NCI-H524 treated with DMSO at 0.1 percent for 48 hours (cell line): ENCODE measurements at places on chromosomes 16 and 17.

DNA sequence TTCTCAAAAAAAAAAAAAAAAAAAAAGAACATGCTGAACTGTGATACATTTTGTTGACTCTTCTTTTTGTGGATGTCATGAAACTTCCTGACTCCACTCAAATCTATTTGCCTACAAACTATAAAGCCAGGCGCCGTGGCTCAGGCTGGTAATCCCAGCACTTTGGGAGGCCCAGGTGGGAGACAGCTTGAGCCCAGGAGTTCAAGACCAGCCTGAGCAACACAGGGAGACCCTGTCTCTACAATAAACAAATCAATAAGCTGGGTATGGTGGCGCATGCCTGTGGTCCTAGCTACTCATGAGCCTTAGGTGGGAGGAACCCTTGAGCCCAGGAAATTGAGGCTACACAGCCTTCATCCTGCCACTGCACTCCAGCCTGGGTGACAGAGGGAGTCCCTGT is 1.5 kb upstream of the NT5C start:
- DNase-seq: no peak

GRCh38 chr17:39225959-39226683 is 376 bp upstream of the STAC2 start:
- DNase-seq: peak; percentile 49

DNA sequence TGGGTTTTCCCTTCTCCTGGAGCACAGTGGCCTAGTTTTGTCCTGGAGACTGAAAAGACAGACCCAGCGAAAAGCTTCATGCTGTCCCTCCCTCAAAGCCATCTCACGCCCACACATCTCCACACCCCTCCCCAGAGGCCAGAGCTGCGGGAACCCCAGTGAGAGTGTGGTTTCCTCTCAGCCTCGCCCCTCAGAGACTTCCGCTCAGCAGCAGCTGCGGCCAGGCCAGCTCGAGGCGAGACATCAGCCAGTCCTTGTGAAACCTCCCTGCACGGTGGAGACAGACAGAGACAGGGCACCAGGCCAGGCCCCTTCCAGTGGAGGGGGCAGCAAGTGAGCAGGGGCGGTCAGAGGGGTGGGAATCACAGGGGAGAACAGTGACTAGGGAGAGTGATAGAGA is 77.0 kb upstream of the TNRC6C start:
- no peak for DNase-seq

DNA sequence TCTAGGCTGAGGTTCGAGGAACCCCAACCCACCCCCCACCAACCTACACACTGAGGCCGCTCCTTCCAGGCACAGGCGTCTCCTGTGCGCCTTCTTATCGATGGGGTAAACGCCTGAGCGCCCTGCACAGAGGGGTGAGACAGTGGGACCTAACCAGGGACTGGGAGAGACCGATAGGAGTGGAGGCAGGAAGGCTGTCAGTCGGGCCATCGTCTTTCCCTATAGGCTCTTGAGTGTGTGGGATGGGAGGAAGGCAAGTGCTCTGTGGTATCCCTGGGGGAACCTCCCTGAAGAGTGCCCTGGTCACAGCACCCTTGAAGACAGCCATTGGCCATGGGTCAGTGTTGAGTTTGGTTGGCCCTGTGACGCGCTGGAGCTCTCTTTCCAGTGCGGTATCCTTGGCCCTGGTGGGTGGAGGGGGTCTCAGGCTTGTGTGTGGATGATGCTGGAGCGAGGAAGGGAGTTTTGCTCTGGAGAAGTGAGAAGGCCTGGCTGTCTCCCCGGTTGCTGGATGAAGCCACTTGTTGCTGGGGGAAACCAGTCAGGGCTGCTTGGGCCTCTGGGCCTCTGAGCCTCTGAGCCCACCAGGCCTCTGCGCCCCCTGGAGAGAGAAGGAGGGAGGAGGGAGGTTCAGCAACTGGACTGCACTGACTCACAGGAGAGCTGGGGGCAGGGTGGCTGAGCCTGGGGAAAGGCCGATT is 1.7 kb downstream of the GPRC5C start:
- no peak for DNase-seq

DNA sequence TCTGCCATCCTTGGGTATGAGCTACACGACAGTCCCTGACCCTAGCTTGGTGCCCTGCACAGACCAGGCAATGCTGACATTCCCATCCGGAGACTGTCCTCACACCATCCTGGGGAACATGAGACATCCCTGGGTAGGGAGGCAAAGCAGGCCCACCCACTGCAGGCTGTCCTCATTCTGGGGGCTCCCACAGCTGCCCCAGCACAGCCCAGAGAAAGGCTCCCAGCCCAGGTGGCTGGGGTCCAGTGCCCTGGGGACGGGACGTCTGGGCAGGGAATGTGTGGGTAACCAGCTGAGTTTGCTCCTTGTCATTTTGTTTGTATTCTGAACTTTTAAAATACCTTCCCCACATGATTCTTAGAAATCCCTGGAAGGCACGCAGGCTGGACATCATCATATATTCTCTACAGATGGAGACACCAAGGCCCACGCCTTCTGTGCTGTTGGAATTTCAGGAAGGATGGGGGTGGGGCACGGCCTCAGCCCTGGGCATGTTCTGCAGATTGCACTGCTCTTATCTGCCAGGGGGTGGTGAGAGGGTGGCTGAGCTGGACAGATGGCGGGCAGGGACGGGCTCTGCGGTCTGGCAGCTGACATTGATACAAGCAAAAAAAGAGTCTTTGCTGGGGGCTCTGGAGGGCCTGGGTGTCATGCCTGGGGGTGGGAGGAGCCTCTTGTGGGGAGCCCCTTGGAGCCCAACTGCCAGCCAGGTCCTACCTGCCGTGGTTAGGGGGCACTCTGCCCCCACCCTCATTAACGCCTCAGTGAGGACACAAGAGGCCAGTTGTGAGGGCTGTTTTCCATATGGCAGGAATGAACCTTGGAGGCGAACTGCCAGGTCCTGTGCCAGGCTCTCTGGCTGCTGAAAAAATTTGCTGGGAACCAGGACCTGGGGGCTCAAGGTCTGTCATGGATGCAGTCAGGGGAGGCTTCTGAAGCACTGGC is 28.4 kb downstream of the LRRC75A start:
- peak; percentile 77 for DNase-seq

- peak; percentile 21 for DNase-seq
Measured at GRCh38 chr17:79970576-79971068, 65.0 kb downstream of the TBC1D16 start.

- no peak for DNase-seq
Measured at GRCh38 chr16:17541324-17541723, 70.6 kb upstream of the XYLT1 start.

DNA sequence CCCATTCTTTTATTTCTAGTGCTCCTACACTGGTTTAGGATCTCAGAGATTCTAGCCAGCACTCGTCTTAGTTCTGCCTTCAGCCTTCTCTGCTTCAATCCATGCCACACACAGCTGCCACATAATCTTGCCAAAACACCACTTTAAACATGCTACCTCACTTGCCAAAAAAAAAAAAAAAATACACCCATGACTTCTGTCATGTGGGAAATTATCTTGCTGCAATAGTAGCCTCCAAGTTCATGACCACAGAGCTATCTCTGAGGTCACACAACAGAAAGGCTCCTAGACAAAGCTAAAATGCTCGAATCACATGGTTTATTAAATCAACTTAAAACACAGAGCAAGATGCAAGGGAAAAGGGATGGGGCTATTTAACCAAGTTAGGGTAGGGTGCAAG is 18.1 kb downstream of the FZD2 start:
- DNase-seq: no peak

GRCh38 chr17:70332356-70333210 is 163.3 kb downstream of the KCNJ2 start:
- DNase-seq: no peak

DNA sequence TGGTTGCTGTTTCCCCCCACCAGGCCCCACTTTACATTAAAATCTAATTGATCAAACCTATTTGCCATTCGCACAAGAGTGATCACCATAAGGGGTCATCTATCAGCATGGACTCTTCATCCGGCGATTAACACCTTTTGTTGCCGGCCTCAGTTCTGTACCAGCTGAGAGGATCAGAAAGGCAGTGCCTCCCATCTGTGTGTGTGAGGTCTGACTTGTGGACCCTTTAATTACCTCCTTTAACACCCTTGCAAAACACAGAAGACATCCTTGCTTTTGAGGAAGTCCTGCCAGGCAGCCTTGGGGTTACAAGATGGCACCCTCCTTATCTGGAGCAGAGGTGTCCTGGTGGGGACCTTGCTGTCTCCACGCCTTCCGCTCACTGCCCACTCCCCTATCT is 77.2 kb upstream of the IRX3 start:
- DNase-seq: no peak

- DNase-seq: no peak
Measured at GRCh38 chr16:11547118-11547916, 39.4 kb downstream of the LITAF start.

DNA sequence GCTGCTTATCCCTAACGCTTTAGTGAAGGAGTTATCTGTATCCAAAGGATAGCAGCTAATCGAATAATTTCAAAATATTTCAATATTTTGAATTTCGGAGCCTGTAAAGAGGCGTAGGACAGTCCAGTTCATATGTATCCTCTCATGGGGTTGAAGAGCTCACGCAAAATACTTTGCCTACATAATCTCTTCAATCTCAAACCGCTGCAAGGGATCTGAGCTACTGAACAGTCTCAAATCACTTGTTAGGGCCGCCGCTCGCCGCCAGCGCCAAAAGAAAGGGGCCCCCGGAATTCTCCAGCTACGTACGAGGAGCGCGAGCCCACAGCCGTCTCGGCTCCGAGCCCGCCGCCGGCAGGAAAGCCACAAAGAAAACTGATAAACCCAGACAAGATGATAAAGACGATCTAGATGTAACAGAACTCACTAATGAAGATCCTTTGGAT is 601 bp upstream of the RFWD3 start:
- no peak for DNase-seq

DNA sequence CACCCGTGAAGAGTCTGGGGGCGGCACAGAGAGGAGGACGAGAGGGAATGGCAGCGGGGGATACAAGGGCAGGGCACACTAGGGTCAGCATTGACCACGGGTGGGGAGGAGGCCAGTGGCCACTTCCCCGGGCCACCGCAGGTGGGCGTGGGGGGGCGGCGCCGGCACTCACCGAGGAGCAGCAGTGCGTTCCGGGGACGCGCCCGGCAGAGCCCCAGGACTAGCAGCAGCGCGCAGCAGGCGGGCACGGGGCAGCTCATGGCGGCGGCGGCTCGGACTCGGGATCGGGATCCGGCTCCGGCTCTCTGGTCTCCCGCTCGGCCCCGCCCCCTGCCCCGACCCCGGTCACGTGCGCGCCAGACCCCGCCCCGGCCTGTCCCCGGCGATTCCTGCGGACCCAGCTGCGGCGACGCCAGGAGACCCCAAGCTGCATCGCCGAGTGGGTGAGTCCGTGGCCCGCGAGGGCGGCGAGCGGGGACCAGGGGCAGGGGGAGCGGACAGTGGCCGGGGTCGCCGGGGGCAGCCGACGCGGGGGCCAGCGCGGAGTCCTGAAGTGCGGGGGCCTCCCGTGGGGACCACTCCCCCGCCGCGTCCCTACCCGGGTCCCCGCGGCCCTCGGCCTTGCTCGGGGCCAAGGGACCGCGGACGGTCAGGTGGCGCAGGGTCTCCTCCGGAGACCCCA is at the start of the genes SGSH and SLC26A11:
Gene SGSH, minus strand, starts transcription at position 280 of the 682 bp plus-strand sequence. Its CDS starts 20 bp downstream, at position 260.
Gene SLC26A11, plus strand, starts transcription at position 374 of the 682 bp plus-strand sequence. CDS start 1,134 bp downstream, outside the sequence.
- DNase-seq: peak; percentile 34

- no peak for DNase-seq
Measured at GRCh38 chr16:11629071-11630030, 38.9 kb upstream of the SNN start.

GRCh38 chr16:66523861-66524354 is 26.0 kb downstream of the TK2 start:
- DNase-seq: no peak

- no peak for DNase-seq
Measured at GRCh38 chr17:8870406-8871040, 3.0 kb upstream of the PIK3R6 start.

- DNase-seq: peak; percentile 31
Measured at GRCh38 chr17:48954300-48954755, 9.7 kb upstream of the SNF8 start.

DNA sequence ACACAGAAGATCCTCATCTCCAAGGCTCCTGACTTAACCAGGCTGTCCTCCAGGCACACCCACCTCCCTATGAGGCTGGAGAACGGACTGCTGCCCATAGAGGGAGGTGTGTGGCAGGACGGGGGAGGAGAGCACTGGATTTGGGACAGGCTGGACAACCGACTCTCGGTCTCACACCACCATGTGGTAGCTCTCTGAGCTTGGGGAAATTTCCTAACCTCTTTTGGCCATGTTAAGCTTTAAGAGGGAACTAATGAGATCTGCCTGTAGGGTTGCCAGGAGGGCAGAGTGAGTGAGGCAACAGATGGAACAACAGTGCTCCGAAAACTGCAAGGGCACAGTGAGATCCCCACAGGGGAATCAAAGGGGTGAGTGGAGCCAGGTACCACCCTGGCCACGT is 32.7 kb downstream of the RHBDL3 start:
- DNase-seq: peak; percentile 61

GRCh38 chr16:1002399-1003166 is 21.0 kb downstream of the SOX8 start:
- DNase-seq: no peak
